NCI-H2081 treated with DMSO at 0.1 percent for 48 hours (cell line): ENCODE measurements at places on chromosomes 11 and 22.

- no peak for DNase-seq
Measured at GRCh38 chr11:43830928-43831440, 49.6 kb upstream of the ALKBH3 start.

DNA sequence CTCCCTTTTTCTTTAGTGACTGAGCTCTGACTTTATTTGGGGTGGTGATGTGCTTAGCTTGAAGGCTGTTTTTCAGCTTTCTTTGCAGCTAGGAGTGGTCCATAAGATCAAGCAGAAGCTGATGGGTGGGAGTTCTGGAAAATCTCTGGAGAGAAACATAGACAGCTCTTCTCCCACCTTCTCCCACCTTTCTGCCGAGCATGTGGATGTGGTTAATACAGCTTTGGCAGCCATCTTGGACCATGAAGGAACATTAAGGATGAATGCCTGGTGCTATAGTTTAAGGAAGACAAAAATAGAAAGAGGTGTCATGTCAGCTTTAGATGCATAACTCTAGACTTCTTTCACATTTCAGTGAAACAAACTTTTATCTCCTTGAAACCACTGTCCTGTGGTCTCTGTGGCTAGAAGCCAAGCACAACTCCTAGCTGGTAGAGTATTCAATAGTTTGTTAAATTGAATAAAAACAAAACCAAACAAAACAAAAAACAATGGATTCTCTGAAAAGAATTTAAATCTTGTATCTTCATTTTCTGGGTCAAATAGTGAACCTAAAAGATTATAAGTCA is 203.6 kb upstream of the SESN3 start:
- no peak for DNase-seq

DNA sequence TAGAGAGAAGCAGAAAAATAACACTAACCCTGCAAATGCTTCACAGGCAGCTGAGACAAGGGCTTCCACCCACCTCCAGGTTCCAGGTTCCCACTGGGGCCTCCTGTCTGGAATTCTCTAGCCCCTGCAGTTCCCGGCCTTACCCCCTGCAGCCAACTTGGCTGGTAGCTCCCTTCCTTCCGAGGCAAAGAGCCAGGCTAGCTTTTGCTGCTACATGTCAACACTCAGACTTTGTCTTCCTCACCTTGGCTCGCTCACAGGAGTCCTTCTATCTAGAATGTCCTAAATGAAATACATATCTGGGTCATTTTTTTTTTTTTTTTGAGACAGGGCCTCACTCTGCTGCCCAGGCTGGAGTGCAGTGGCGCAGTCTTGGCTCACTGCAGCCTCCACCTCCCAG is 9.9 kb upstream of the TTLL1 start:
- DNase-seq = no peak

DNA sequence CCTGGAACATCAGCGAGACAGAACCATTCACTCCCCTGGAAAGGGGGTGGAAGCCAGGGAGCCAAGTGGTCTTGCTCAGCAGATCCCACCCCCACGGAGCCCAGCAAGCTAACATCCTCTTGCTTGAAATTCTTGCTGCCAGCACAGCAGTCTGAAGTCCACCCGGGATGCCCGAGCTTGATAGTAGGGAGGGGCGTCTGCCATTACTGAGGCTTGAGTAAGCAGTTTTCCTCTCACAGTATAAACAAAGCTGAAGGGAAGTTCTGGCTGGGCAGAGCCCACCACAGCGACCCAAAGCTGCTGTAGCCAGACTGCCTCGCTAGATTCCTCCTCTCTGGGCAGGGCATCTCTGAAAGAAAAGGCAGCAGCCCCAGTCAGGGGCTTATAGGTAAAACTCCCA is 764.8 kb upstream of the LUZP2 start:
- no peak for DNase-seq

DNA sequence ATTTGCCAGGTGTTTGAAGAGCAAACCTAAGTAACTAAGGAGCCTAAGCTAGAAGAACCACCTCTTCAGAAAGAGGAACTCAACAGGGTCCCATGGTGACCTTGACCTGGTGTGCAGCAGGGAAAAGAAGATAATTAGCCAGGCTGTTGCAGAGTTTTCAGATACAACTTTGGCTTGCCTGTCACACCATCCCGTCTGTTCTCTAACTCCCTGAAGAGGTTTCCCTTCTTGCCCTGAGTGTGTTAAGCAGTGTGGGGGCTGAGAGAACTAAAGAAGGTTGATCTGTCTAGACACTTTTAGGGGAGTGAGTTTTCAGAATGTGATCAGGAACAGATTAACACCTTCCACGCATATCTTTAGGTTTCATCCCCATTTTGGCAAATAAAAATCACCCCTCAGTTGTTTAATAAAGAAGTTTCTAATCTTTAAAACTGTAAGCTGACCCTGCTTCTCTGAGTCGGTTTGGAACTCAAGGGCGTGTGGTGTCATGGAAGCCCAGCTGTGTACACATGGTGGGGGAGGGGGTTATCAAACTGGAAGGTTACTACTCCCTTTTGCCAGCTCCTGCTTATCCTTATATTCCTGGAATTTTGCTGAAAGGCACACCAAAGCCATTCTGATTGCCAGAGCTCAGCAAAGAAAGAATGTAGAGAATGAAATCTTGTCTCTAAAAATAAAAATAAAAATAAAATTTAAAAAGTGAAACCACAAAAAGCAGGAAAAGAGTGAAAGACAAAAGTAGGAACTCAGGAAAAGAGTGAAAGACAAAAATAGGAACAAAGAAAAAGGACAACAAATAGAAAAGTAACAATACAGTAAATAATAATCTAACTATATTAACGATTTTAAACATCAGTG is 70.2 kb downstream of the DBX1 start:
- DNase-seq = no peak

DNA sequence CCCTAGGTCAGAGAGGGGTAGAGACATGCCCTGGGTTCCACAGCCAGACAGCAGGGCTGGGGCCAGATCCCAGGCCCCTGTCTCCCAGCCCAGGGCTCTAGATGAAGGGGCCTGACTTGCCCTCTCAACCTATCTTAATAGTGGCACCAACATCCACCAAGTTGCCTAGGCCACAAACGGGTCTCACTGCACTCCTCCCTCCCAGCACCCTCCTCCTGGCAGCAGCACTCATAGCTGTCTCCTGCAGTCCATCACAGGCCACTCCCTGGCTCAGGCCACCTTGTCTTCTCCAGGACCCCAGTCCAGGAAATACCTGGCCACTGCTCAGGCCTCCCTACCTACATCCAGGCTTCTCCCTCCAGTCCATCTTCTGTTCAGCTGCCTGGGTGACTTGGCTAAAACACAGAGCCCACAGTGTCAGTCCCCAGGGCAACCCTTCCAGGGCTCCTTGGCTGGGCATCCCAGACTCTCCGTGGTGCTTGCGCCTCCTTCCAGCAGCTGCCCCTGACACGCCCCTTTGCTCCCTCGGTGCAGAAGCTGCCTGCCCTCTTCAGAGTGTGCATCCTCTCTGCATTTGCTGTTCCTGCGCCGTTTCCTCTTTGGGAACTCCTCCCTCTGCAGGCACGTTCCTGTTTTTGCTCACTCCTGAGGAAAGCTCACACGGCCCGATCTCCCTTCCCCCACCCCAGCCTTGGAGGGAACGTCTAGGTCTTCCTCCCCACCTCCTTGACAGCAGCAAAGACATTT is 40.5 kb downstream of the LRRC32 start:
- no peak for DNase-seq

DNA sequence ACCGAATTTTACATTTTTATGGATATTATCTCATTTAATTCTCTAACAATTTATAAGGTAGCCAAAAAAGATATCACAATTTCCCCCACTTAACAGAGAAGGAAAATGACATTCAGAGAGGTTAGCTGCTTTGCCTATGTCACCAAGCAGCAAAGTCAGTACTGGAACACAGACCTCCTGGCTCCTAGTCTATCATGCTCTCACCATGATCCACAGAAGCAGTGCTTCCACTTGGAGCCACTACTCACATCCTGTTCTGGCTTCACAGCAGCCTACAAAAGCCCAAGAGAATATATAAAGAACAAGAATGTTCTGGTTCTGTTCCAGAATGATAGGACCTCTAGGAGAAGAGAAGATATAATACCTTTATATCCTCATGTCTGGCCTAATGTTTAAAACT is 59.5 kb upstream of the SCUBE2 start:
- no peak for DNase-seq

DNA sequence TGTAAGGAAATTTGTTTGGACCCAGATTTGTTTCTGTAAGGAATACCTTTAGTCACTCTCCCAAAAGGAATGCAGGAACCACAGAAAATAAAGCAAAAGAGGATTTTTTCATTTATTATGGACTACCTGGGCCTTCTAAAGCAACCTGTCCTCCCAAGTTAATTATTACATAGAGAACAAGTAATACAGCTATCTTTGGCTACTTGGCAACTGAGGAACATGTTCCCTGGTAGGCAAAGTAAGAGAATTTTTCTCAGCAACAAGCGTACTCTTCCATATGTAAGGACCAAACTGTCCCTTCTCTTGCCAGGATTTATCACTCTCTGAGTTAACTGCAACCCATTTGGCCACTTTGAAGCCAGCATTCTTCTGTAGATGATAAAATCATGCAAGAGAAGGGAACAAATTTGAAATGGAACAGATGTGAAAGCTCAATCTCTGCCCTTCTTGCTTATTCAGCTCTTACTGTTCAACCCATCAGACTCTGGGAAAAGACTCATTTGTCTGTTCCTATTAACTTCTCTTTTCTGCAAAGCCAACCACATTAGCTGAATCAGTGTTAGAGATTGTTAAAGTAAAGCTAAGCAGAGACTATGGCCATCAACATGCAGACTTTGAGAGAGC is 190.2 kb downstream of the SWAP70 start:
- DNase-seq = no peak

GRCh38 chr11:17343907-17344306 is 7.7 kb upstream of the NCR3LG1 start:
- DNase-seq = no peak

DNA sequence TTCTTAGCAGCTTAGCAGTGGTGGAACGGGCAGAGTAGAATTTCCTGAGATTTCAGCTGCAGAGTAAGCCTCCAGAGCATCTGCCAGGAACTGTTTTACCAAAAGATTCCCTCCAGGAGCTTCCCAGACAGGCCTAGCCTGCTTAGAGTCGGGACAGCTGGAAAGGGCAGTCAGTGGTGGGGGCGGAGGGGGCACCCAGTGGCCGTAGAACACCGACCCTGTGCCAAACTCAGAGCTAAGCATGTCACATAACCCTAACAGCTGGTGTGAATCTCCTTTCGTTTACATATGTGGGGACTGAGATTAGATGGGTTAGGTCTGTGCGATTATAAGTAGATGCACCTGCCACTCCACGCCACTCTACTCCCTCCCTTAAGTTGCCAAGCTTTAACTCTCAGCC is 80.0 kb upstream of the CRTAM start:
- no peak for DNase-seq

- no peak for DNase-seq
Measured at GRCh38 chr11:32325187-32325586, 110.2 kb downstream of the WT1 start.

DNA sequence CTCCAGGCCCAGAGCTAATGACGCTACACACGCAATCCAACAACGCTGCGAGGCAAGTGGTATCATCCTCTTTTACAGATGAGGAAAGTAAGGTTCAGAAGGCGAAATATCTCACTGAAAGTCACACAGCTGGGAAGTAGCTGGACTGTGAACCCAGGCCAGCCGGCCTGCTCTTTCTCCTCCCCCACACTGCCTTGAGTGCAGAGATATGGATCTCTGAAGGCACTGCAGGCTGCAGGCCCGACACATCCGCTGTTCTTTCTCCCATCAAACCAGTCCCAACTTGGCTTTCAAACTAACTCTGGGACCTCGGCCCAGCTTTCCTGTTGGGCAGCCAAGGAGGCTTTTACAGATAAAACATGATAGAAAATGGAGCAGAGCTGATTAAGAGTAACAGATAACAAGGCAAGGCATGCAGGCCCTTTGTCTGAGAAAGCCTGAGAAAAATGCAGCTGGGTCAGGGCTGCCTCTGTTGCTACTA is 64.0 kb upstream of the PTPRJ start:
- DNase-seq = no peak

DNA sequence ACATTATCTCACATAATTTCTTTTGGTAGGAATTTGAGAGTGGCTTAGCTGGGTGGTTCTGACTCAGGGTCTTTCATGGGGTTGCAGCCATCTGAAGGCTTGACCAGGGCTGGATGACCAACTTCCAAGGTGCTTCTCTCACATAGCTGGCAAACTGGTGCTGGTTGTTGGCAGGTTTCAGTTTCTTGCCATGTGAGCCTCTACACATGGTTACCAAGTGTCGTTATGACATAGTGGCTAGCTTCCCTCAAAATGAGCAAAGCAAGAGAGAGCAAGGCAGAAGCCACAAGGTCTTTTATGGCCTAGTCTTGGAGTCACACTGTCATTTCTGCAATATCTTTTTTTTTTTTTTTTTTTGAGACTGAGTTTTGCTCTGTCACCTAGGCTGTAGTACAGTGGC is 4.2 kb upstream of the TFIP11 start:
- no peak for DNase-seq

DNA sequence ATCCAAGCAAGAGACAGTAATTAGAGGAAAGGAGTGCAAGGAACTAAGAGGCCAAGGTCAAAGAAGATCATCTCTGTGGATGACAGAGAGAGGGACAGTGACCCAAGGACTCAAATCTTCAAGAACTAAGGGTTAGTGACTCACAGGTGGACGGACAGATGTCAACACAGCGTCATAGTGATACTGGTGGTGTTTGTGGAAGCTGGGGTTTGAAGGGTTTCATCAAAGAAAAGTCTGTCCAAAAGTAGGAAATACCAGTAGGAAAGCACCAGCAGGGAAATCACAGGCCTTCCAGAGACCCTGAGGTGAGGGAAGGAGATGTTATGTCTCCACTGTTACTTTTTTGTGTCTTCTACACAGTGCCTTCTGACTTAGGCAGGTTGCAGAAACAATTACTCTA is 32.2 kb downstream of the IL10RA start:
- DNase-seq = no peak

DNA sequence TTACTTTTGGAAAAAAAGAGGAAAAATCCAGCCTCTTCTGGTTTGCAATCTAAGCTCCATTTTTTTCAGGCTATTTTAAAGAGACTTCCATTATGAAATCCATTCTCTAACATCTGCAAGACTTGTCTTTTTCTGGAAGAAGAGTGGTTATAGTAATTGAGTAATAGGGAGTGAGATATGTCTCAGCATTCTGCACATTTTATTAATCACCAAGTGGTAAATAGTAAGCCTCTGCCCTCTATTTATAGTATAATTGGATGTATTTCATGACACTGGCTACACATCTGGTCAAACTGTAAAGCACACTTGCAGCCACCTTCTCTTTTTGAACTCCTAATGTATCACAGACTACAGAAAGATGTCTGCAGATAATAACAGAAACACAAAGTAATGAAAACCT is 391.1 kb downstream of the ETS1 start:
- no peak for DNase-seq

GRCh38 chr22:22913989-22914388 is 26.4 kb downstream of the IGLL5 start:
- no peak for DNase-seq
